ENCODE measurements at places on chromosomes 4 and X.

- DNase-seq, result no peak
These were observed 2.7 kb upstream of the NKX6-1 start for GRCh38 chr4:84501721-84502267.

DNA sequence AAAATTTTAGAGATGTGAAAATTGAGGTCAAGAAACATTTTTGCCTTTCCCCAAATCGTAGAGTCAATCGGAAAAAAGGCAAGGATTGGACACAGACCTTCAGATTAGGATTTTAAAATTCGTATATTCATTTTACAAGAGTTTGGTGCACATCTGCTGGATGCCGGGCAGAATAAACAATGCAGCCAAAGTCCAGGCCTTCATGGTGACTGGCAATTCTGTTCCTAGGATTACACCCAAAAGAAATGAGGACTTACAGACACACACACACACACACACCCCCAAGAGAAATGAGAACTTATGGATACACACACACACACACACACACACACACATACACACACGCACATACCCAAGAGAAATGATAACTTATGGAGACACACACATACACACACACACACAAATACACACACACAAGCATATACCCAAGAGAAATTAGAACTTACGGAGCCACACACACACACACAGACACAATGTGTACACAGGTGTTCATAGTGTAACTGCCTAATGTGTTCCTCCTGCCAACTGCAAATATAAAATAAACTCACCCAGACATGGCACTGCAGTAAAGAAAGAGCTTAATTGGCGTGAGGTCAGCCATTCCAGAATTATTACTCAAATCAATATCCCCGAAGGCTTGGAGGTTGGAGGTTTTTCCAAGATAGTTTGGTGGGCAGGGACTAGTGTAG lies 165.7 kb upstream of the STS start:
- no peak for DNase-seq

- DNase-seq, result no peak
These were observed 8.7 kb upstream of the FGFRL1 start for GRCh38 chr4:1002631-1003251.

DNA sequence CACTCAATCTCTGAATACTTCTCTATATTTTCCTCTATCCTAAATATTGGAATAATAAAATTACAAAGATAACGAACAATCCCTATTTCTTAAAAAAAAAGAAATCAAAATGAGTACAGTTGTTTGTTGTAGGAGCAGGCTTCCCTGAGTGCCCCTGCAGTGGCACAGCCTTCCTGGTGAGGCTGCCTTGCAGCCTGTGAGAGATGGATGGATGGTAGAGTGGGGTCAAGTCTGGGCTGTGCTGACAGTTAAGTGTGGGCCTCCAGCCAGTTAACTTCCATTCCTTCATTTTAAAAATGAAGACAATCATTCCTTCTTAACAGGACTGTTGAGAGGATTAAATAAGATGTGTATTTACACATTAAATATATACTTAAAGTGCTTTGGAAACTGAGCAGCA lies 136.9 kb downstream of the MGST2 start:
- no peak for DNase-seq

- DNase-seq, result no peak
These were observed 33.0 kb downstream of the PLAC1 start for GRCh38 chrX:134625315-134625718.

GRCh38 chr4:93384887-93385286 lies 443.7 kb upstream of the ATOH1 start:
- DNase-seq, result no peak

DNA sequence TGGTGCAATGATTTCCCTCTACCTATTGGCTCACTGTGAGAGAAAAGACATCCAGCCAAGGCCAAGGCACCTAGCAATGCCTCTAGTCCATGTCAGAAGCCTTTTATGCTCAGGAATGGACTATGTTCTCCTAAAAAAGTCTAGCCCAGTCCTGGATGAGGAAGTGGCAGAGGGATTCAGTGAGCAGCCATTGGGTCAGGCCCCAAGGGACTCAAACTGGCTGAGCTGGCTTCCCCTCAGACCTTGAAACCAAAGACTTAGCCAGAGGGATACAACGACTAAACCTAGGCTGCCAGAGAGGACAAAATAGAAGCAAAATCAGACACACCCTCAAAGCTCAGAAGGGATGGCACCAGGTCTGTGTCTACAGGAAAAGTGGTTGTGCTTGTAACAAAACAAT lies 49.1 kb downstream of the ARHGEF9 start:
- DNase-seq, result no peak

GRCh38 chr4:82865592-82865991 lies 25.4 kb downstream of the SEC31A start:
- DNase-seq, result no peak

GRCh38 chr4:120158841-120159463 lies 92.3 kb upstream of the MAD2L1 start:
- DNase-seq, result no peak

- DNase-seq, result no peak
These were observed 71.7 kb upstream of the IL13RA1 start for GRCh38 chrX:118655561-118656246.

DNA sequence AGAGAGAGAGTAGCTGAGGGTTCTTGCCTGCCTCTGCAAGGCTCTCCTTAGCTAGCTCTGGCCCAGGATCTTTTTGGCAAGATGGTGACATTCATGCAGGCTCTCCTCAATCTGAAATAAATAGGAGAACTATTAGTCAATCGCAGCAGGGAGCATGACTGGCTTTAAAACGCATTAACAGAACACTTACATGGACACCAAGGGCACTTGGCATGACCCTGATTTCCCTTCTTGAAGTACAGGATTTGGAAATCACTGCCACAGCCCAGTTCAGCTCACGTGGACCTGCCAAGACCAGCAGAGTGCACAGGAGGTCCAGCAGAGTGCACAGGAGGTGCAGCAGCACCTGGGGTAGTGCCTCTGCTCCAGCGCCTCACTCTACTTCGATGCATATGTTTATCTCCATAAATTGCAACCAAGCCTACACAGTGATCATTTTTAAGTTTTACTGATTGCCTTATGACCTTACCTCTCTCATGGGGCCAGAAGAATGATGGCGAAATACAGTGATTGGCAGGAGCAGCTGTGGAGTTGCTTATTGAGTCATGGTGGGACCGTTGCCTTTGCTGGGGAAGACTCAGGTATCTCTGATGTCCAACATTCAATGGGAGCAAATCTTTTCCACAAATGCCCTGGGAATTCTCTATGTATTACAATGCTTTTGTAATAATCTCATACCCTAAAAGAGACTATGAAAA lies 122.4 kb downstream of the SYNPO2 start:
- no peak for DNase-seq

DNA sequence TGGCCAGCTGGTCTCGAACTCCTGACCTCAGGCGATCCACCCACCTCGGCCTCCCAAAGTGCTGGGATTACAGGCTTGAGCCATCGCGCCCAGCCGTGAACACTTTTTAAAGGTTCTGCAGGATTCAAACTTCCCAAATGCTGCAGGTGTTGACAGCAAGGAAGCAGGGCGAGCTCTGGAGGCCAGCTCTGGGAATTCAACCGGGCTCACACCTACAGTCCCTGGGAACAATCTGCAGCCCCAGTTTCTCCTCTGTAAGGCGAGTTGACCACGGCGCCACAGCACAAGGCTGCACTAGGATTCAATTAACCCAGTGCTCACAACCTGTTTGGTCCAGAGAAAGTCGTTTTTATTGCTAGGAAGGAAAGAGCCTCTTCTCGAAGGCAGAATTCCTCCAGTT lies 1.6 kb downstream of the MTNR1A start:
- no peak for DNase-seq

- no peak for DNase-seq
These were observed 53.9 kb upstream of the TENM3 start for GRCh38 chr4:182189103-182189878.

- no peak for DNase-seq
These were observed 15.7 kb downstream of the ADGRA3 start for GRCh38 chr4:22500128-22500611.

- no peak for DNase-seq
These were observed 326.8 kb downstream of the BMPR1B start for GRCh38 chr4:95084584-95084983.

DNA sequence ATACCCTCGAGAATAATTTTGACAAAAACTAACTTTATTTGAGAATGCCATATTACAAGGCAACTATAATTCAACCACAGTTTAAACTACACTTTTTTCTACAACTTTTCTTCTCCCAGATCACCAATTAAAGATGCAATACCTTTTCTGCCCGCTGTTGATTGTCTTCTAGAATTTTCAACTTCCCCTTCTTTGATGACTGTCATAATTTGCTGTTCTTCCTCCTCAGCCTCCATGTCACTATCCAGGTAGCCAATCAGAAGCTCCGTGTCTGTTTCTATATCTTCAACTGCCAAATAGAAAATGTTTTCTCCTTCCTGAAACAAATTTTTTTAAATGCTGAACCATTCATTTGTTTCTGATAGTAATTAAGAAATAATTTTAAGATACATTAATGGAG lies 101.5 kb downstream of the PRDM5 start:
- no peak for DNase-seq

DNA sequence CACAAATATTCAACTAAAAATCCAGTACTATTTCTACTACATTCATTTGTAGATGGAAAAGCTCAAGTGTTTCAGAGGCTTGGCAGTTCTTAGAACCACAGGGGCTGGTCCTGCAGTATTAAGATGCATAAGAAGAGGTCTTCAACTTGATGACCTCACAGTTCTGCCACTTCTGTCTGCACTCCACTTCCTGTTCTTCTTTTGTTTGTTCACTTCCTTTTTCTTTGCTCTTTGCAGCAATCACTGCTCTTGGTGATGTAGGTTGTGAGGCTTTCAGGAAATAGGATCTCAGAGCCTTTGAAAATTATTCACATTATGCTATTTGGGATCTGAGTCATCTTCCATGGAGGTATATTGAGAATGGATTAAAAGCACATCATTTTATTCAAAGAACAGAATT lies 602.0 kb upstream of the CPEB2 start:
- DNase-seq, result no peak

DNA sequence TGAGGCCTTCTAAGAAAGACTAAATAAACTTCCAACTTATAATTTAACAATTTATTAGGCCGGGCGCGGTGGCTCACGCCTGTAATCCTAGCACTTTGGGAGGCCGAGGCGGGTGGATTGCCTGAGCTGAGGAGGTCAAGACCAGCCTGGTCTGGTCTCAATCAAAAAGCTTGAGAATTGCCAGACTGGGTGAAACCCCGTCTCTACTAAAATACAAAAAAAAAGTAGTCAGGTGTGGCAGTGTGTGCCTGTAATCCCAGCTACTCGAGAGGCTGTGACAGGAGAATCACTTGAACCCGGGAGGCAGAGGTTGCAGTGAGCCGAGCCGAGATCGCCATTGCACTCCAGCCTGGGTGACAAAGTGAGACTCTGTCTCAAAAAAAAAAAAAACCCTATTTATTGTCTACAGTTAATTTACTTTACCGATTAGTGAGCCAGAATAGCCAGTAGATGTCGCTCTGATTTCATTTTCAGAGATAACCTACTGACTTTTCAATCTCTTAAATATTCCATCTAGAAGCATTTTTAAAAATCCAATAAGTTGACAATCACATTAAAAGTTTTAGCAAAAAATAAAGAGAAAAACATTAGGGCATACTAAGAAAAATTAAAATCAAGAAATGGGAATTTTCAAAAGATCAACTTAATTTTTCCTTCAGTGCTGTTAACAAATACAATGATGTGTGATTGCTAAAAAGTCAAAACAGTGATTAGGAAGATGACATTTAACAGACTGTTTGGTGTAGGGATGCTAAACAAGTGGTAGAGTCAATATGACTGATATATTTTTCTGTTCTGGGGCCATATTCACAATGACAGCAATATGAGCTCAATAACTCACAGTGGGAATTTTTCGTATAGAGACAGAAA lies 4.3 kb upstream of the SHROOM3 start:
- DNase-seq, result no peak

DNA sequence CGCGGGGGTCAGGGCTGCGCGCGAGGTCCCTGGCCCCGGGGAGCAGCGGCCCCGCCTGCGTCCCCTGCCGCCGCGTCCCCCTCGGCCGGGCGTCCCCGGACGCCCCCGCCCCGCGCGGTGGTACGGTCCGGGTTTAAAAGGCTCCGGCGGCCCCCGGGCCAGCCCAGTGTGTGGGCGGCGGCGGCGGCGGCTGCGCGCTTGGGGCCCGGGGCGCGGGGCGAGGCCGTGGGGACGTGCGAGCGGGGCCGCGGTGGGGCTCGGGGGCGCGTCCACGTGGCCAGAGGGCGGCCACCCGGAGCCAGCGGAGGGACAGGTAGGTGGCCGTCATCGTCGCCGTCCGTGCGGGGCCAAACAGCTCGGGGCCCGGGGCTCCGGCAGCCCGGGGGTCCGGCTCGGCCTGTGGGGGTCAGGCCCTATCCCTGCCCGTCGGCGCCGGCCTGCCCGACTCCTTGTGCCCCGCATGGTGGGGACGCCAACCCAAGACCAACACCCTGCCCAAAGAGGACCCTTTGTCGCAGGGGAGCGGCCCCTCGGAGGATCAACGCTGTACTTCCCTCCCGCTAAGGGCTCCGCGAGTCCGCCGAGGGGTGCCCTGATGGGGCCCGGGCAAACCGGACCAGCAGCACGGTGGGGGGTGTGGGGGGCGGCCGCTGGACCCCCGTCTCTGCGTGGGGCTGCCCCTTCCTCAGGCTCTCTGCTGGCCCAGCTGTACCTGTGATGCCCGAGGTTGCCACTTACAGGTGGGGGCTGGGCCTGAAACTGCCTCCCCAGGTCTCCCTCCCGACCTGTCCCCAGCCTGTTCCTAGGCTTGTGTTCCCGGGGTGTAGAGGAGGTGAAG lies at the start of gene PLXNA3:
TSS of gene PLXNA3 (plus strand) at position 166 of the 838 bp plus-strand sequence. CDS start 1,903 bp downstream, outside the sequence.
- DNase-seq, result no peak

DNA sequence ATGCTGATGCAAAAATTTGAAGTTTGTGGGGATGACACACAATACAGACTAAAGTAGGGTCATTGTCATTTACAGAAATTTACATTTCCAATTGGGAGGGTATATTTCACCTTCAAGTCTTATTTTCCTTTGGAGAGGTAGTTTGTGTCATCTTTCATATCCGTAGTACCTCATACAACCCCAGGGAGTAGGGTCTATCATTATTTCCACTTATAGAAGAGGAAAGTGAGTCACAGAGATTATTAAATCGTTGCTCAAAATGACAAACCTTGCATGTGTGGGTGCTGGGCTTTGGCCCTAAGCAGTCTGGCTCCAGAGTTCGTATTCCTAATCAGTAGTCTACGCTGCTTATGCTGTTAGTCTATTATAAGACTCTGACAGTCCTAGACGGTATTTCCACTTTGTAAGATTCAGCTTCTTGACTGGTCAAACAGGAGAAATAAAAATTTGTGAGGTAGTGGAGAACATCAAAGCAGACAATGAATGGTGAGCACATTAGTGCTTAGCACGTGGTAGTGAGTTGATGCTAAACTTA lies 516.5 kb downstream of the PCDH7 start:
- DNase-seq, result no peak

- DNase-seq, result no peak
These were observed 12.0 kb downstream of the ADAMTS3 start for GRCh38 chr4:72557021-72557420.

- DNase-seq, result no peak
These were observed 30.0 kb downstream of the ZCCHC12 start for GRCh38 chrX:118853596-118853995.

DNA sequence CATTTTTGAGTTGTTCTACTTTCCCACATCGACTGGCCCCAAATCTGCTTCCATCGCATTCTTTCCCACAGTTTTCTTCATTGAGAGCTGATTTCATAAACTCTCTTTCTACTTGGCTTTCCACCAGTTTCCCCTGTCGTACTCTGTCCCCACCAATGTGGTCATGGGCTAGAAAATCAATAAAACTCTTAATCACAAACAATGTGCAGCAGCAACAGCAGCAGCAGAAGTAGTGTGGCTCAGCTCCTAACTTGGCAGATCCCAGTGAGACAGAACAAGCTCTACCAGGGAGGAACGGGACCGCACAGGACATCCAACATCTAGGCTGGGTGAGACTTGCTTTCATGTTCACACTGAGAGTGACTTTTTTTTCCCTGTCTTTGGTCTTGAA lies 3.1 kb upstream of the SETD7 start:
- no peak for DNase-seq

Data from vagina (tissue), 2 donors.